GM04503 (cell line): ENCODE measurements at places on chromosomes 4 and X.
A peak's percentile ranks its signal among the peaks of the same experiment; 100 is the strongest.

- DNase-seq = no peak
Observed at GRCh38 chr4:164716901-164717300, 37.0 kb upstream of the SMIM31 start.

DNA sequence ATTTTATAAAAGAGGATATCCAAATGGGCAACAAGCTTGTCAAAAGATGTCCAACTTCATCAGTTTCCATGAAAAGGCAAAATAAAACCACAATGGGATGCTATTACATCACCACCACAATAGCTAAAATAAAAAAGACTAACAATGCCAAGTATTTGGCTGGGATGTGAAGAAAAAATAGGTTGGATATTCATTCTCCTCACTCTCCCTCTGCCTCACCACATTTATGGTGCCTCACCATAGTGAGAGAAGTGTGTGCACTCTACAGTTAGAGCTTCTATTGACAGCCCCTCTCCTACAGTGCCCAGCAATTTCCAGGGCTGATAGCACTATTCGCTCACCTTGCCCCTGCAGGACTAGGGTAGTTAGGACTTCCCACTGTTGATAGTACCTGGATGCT lies 25.5 kb downstream of the VEGFC start:
- DNase-seq = peak; percentile 41

DNA sequence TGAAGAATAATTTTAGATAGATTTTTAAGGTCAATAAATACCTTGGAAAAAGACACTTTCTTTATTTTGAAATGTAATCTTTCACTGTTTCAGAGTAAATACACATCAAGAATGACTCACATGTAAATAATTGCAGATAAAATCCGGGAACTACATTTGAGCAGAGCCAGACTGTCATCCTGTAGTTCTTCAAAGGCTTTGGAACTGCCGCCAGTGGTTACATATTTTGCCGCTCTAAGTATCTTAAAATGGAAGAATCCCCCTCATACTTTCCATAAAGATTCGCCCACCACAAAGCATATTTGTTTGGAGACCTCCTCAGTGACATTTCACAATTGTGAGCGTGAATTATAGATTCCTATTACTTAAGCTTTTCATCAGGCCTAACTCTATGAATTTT lies 607.8 kb upstream of the ZFP42 start:
- no peak for DNase-seq

- peak; percentile 99 for DNase-seq
Observed at GRCh38 chr4:139243448-139244365, 36.3 kb downstream of the MGARP start.

- no peak for DNase-seq
Observed at GRCh38 chr4:113638562-113638832, 123.0 kb downstream of the CAMK2D start.

DNA sequence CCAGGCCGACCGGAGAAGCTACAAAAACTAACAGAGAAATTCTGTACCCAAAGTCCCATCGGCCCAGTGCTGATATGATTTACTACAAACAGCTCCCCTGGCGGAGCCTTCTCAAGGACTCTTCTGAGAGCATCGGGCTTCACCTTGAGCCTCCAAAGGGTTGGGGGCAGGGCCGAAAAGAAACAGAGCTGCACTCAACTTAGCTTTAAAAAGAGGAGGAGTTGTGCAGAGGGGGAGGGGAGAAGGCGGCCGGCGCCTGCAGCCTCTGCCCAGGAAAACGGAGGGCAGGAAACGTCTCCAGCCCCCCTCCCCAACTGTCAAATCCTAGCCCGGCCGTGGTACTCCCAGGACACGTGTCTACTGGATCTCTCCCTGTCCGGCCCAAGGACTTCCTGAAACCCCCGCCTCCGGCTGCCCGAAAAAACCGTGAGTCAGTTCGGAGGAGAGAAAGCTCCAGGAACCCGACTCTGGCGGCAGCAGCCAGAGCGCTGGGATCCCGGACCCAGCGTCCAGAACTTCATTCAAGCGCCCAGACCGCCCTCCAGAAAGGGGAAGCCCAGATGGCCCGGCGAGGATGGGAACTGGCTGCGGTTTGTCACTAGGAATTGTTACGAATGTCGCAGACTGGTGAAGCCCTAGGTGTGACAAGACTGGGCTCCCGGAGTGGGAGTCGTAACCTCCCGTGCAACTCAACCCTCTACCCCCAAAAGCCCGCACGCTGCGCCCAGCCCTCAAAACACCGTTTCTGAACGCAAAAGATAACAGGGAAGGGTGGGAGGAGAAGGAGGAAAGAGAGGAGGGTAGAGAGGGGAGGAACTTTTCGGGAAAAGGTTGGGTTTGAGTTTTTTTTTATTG lies 973 bp downstream of the ADAMTS3 start:
- no peak for DNase-seq

DNA sequence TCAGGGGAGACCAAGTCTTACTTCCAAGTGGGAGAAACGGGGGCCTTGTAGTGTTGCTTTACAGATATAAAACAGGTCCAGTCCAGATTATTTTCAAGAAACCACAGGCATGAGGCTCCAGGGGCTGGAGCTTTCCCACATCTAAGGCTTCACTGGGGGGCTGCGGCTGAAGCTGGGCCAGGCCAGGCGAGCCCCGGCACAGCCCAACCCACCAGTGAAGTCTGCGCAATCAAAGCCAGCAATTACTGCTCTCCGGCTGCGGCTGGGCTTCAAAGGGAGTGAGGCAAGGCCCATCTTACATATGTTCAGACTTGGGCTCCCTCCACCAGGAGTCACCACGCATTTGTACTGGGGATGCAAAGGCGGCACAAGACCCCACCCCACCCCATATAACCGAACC lies 61.7 kb downstream of the HADH start:
- DNase-seq = no peak

GRCh38 chr4:18391354-18391728 lies 369.8 kb upstream of the LCORL start:
- DNase-seq = no peak

- no peak for DNase-seq
Observed at GRCh38 chr4:12897954-12898353, 586.2 kb downstream of the RAB28 start.

- peak; percentile 17 for DNase-seq
Observed at GRCh38 chr4:121252224-121252806, 88.2 kb upstream of the TNIP3 start.

GRCh38 chrX:68681443-68681941 lies 34.0 kb downstream of the STARD8 start:
- DNase-seq = peak; percentile 35

- no peak for DNase-seq
Observed at GRCh38 chr4:19999276-19999675, 252.4 kb upstream of the SLIT2 start.

DNA sequence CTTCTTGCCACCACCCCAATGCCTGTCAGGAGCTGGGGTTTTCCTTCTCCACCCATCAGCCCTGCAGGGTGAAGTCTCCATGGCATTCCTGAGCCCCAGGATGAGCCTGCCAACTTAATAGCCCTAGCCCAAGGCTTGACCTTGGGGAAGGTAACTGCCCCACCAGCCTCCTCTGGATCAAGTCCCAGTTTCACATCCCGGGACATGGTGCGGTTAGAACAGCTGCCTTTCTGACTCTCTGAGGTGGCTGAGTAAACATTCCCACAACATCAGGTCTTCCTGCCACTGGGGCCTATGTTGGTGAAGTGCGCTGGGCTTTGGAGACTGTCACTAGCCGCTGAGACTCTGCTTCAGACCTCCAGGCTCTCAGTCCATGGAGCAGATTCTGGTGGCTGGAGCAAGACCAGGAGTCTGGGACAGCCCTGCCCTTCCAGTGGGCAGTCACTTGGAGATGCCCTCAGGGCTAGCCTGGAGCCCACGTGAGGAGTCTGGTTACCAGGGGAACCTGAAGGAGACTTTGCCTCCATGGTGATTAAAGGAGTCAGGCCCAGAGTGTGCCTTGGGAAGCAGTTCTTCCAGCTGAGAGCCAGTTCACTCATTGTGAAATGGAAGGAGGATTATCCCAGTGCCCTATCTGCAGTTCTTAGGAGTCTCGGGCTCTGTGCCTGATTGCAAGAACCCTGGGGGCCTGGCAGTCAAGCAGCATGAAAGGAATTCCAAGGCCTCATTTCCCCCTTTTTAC lies 56.8 kb downstream of the SMIM20 start:
- DNase-seq = no peak

DNA sequence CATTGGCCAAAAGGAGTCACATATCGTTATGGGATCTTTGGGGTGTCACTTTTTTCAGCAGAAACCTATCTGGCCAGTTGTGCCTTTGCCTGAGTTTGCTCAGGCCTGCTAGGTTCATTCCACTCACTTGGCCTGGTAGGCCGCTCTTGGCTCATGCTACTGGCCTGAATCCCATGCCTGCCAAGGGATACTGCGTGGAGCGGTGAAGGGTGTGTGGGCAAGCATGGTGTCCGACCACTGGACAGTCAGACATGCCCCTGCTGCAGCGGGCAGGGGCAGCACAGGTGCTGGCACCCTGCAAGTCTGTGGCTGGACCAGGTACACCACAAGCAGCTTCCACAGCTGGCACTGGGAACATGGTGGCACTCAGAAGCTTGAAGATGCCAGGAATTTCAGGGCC lies 11.3 kb upstream of the PPM1K start:
- DNase-seq = no peak

- DNase-seq = no peak
Observed at GRCh38 chr4:76007089-76007862, at the start of gene CXCL9. TSS of gene CXCL9 (minus strand) at chr4:76007509. CDS start at chr4:76007449, 60 bp downstream.

GRCh38 chrX:130575831-130576389 lies 174.1 kb downstream of the RBMX2 start:
- no peak for DNase-seq

GRCh38 chr4:127000110-127000509 lies 632.6 kb upstream of the INTU start:
- DNase-seq = no peak

GRCh38 chr4:113109106-113109718 lies 59.8 kb downstream of the ANK2 start:
- no peak for DNase-seq

DNA sequence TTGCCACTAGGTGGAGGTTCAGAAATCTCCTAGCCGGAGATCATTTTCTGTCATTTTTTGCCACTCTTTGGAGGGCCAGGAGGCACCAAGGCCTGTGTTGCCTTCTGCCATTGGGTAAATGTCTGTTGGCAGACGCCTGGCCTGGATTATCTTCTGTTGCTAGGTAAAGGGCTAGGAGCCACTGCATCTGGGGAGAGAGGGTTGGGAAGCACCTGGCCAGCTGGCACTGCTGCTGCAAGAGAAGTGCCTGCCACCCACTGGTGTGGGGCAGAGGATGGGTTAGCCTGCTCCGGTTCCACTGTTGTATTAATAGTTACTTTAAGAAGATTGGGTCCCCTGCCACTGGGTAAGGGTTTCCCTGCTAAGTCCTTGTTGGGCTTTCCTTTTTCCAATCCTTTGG lies 58.1 kb downstream of the AWAT2 start:
- no peak for DNase-seq

GRCh38 chr4:89531932-89532640 lies 224.5 kb upstream of the GPRIN3 start:
- no peak for DNase-seq

- no peak for DNase-seq
Observed at GRCh38 chrX:121161501-121161933, 114.1 kb downstream of the GLUD2 start.

DNA sequence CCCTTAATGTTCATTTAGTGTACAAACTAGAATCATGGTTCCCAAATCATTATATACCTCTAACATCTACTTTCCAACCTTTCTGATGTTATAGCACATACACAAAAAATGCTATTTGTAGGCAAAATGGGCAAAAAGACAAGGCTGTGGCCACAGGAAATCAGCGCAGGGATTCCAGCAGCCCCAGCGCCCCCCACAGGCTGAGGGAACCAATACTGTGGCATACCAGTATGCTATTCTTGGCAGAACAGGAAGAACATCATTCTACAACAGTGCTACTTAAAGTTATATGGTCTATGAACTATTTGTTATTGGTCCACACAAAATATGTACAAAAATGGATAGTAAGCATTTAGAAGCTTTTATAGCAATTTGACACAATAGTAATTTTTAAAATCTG lies 25.3 kb downstream of the STEEP1 start:
- DNase-seq = no peak

GRCh38 chr4:7019367-7019766 lies 23.8 kb upstream of the TADA2B start:
- DNase-seq = no peak

- no peak for DNase-seq
Observed at GRCh38 chrX:118764122-118764521, 36.7 kb downstream of the IL13RA1 start.

GRCh38 chr4:3077796-3078195 lies 3.3 kb downstream of the HTT start:
- DNase-seq = no peak

GRCh38 chrX:126655061-126655460 lies 102.4 kb upstream of the DCAF12L1 start:
- DNase-seq = no peak

DNA sequence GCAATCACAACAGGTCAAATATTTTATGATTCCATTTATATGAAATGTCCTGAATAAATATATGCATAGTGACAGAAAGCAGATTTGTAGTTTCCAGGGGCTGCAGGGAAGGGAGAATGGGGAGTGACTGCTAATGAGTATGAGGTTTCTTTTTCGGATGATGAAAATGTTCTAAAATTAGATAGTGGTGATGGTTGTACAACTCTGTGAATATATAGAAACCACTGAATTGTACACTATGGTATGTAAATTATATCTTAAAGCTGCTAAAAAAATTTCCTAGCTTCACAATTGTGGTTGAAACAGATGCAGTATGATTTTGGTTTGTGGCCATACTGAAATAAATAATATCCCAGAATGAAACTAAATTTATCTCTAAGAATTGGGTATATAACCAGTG lies 12.9 kb upstream of the IL2 start:
- no peak for DNase-seq

GRCh38 chr4:122548452-122548851 lies 72.4 kb downstream of the IL21 start:
- no peak for DNase-seq

DNA sequence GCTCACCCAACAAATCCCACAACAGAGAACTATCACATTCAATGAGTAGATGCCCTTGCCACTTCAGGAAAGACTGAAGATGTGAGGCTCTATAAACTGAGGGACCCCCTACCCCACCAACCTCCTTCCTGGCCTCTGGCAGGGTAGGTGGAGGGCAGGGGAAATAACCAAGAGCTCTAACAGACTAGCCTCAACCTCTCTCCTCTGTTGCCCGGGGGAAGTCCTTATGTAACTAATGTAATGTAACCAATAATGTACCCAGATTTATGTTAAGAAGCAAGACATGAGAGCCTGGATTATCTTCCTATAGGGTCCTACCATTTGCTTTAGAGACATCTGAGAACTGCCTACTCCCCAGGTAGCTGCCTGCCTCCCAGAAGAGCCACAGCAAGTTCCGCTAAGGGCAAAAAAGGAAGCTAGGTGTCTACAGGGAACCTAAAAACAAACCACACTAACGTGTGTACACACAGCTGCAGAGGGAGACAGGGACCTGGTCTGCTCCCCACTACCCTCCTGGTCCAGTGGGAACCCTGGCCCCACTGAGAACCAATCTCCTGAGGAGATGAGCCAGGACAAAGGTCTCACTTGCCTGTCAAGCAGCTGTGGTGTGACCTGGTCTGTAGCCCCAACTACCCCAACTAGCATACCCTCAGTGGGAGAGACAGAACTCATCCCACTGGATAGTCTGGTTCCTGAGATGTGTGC lies 17.7 kb downstream of the OTUD5 start:
- DNase-seq = no peak
